Endodermal cell (in vitro differentiated cells): ENCODE measurements at places on chromosomes 6 and 20. TPM values are rescaled to one million over a fixed set of nuclear protein-coding genes. Genes with fewer than 3 reads are reported as not detected.

KHDC1L gene
- not detected in 2 replicates for total RNA-seq

VGLL2 gene
- 0.15 TPM in 1 of 2 replicates, not detected in the other for total RNA-seq

PKHD1 gene
- total RNA-seq = 0.19 to 0.23 TPM (median 0.20 TPM) in 3 replicates

ZFP57 gene
- total RNA-seq = 0.24 TPM in 1 of 3 replicates, not detected in the others

SLC26A8 gene
- total RNA-seq = not detected in 2 replicates
